ENCODE measurements at places on chromosomes 1 and 21.

DNA sequence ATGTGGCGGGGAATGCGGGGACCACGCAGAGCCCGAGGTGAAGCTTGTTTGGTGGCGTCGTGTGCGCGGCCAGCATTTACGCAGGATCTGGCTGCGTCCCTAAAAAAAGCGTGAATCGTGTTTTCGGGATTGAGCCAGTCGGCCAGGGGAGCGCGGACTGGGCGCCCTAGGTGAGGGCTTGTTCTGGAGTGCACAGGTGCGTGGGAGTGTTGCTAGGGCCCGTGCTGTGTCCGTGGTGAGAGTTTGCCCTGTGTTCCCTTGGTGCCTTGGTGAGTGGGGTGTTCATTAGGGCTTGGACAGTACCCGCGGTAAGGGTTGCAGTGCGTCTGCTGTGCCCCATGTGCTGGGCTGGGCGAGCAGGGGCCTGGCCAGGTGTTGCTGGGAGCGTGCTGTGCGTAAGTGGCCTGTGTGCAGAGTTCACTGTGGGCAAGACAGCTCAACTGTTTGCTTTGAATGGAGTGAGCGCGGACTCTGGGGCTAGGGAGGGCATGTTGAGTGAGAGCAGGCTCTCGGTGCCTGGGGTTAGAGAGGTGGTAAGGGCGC lies 673 bp downstream of the CD46 start:
- DNase-seq, result no peak

DNA sequence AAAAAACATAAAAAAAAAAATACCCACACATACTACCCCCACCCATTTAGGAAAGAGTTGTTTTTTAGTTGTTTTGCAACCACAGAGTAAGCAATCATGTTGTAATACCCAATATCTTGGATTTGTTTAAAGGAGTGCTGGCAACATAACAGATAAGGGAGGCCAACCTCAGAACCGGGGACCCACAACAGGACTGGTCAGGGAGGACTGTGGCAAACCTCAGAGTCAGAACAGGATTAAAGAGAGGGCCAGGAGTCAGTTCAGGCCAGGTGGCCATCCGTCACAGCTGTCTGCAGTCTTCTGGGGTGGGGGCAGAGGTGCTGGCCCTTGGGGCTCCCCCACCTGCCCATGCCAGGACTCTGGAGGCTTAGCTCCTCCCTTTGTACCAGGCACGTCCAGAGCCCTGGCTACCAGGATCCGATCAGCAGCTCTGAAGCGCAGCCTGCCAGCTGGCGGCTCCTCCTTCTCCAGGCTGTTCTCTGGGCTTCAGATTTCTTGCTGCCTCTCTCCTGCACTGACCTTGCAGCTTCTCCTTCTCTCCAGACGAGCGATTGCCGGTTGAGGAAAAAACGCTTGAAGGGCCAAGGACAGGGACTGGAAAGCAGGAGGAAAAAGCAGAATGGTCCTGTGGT lies 7.9 kb downstream of the H6PD start:
- DNase-seq, result no peak

- DNase-seq, result no peak
Measured at GRCh38 chr1:150015651-150016131, 5.2 kb upstream of the OTUD7B start.

GRCh38 chr1:171160211-171160610 lies 24.9 kb upstream of the FMO2 start:
- DNase-seq, result no peak

DNA sequence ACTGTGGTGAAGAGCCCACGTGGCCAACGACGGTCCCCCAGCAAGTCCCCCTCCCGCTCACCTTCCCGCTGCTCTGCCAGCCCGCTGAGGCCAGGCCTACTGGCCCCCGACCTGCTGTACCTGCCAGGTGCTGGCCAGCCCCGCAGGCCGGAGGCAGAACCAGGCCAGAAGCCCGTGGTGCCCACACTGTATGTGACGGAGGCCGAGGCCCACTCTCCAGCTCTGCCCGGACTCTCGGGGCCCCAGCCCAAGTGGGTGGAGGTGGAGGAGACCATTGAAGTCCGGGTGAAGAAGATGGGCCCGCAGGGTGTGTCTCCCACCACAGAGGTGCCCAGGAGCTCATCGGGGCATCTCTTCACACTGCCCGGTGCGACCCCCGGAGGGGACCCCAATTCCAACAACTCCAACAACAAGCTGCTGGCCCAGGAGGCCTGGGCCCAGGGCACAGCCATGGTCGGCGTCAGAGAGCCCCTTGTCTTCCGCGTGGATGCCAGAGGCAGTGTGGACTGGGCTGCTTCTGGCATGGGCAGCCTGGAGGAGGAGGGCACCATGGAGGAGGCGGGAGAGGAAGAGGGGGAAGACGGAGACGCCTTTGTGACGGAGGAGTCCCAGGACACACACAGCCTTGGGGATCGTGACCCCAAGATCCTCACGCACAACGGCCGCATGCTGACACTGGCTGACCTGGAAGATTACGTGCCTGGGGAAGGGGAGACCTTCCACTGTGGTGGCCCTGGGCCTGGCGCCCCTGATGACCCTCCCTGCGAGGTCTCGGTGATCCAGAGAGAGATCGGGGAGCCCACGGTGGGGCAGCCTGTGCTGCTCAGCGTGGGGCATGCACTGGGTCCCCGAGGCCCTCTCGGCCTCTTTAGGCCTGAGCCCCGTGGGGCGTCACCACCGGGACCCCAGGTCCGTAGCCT lies 46.8 kb downstream of the TRIM11 start:
- DNase-seq, result no peak

DNA sequence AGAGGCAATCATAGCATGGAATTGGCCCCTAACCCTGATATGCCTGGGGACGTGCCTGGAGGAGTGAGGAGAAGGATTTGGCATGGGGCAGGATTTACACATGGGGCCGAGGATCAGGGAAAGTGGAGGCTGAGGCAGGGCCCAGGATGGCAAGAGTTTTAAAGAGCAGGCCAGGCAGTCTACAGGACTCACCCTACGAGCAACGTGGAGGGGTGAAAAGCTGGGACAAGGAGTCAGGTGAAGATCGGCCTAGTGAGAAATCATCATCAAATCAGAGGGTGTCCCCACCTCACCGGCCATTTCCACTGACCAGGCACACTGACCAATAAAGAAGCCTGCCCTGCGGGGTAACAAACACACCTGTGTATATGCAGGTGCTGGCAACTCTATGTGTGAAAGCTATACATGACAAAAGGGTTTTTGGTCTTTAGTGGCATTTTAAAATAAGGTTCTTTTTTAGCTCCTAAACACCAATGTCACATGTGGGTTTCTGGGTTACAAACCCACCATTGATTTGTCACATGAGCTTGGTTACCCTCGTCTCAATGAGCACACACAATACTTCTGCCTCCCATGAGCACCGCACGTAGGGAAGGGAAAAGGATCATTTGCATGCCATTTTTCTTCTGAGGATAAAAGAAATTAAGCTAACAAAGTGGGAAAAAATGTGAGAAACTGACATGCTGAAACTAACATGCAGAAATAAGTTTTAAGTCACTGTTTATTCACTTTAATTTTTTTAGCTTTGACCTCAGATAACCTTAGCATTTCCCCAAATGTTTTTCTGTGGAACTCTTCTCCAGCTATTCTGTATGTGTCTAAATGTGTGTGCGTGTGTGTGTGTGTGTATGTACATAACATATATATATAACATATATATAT lies 168.1 kb upstream of the EDN2 start:
- DNase-seq, result no peak

GRCh38 chr1:173330149-173330951 lies 123.2 kb upstream of the TNFSF4 start:
- peak; percentile 48 for DNase-seq

DNA sequence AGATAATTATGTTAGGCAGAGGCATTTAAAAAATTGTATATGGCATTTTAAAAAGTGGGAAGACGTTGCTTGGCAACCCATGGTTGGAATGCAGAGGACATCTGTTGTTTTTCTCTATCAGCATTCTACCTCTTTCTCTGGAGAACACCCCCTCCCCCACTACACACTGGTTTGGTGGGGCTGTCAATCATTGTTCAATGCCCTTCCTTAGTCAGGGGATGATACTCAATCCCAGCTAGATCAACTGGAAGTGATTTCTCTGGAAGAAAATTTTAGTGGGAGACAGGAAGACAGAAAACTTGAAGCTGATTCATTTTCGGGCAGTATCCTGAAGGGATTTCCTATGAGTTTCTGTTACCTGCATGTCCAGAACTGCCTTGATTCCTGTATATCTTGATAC lies 35.7 kb upstream of the CAP1 start:
- DNase-seq, result no peak

DNA sequence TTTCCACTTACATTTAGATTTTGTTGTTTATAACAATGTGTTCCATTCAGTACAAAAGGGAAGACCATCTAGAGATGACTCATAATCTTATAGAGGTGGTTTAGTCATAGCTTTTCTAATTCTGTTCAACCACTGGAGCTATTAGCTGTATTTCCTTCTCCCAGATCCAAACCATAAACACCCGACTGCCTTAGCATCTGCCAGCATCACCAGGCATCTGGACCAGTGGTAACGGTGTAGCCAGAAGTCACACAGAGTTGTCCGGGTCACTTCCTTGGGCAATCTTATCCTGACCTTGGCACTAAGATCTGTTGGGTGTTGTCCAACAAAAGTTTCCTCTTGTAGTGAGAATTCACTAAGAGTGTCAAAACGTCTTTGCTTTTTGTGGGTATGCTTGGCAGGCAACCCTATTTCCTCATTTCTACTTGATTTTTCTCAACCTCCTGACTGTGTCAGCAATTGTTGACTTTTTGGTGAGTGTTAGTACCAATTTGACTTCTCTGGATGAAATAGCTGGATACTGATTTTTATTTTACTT lies 372.1 kb upstream of the B3GALT2 start:
- no peak for DNase-seq

DNA sequence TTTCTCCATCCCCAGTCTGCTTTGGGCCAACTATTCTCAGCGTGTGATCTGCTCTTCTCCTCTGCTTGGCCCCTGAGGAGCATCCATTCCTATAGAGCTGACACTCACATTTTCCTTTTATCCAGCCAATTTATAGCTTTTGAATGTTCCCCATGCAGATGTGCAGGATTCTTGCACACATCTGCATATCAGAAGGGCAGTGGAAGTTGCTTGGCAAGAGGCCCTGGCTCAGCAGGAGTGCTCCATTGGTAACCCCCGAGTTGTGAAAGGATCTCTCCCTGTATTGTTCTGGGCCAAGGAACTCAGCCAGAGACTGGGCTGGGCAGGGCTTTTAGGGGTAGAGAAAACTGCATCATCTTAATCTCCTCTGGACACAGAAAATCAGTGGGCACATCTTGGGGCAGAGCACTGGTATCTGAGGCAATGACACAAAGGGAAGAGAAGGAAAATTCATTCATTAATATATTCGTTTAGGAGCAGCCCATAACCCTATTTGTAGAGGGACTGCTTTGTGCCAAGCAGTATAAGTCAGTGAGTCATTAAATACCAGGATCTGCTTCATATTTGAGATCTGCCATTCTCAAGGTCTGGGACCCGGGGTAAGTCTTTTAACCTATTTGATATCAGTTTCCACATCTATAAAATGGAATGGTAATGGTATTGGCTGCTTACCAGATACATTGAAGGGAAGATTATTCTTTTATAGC lies 31.0 kb upstream of the BEND5 start:
- no peak for DNase-seq

GRCh38 chr1:204578867-204579664 lies 62.9 kb downstream of the MDM4 start:
- DNase-seq, result no peak
